ENCODE measurements at places on chromosomes 2 and 18.

GRCh38 chr18:48639772-48640432, 101.1 kb downstream of the CTIF start:
- no peak for DNase-seq

DNA sequence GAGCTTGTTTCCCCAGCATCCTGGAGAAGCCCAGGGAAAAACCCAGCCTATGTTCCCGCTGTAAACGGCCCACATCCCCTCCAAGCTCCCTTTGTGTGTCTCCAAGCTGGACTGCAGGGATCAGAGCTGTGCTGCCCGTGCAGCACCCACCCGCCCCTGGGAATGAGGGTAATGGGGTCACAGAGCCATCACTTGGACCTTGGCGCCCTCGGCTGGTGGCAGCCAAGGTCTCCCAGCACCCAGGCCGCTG, 670 bp upstream of the INPP5D start:
- DNase-seq, result no peak

- DNase-seq, result no peak
These were observed 96.1 kb downstream of the UGGT1 start for GRCh38 chr2:128187032-128187654.

- no peak for DNase-seq
These were observed 9.3 kb upstream of the MGAT5 start for GRCh38 chr2:134244587-134244986.

GRCh38 chr2:240469239-240469636, 33.8 kb downstream of the GPC1 start:
- peak; percentile 63 for DNase-seq

- no peak for DNase-seq
These were observed 164.9 kb downstream of the GFPT1 start for GRCh38 chr2:69221960-69222751.

DNA sequence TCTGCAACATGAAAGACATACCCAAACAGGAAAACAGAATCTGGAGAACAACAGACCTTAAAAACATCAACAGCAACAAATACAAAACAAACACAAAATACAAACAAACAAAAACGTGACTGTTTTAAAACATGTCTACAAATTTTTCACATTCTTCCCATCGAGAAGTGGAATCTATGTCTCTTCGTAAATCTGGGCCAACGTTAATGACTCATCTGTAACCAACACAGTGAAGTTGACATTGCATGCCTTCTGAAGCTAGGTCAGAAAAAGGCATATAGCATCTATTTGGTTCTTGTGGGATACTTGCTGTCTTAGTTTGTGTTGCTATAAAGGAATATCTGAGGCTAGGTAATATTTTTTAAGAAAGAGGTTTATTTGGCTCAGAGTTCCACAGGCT, 269.0 kb upstream of the FBXO11 start:
- no peak for DNase-seq

DNA sequence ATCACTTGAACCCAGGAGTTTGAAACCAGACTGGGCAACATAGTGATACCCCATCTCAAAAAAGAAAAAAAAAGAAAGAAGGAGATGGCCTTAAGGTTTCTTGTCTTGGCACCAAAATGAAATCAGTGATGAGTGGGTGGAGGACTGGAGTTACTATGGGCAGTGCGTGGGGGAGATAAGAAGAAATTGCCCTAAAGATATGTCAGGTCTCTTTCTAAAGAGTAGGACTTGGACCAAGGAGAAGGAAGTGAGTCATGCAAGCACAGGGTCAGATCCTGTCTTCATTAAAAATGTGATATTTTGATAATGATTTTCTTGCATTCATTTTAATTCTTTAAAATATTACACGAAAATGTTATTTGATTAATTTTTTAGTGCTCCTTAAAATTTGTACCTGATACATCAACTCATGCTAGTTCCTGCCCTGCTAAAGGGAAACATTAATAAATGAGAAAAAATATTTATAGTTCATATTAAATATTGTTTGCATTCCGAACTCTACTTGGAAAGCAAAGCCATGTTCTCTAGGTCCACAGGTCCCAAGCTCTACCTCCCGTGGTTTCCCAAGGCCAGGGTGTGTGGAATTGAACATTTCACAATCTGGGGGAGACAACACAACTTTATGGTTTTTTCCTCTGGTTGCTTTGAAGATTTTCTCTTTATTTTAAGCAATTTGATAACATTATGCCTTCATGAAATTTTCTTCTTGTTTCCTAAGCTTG, 62.6 kb upstream of the CTLA4 start:
- no peak for DNase-seq

- DNase-seq, result no peak
These were observed 36.3 kb downstream of the EIPR1 start for GRCh38 chr2:3341336-3341735.

- no peak for DNase-seq
These were observed 116.5 kb upstream of the LYPD6 start for GRCh38 chr2:149213764-149214493.

DNA sequence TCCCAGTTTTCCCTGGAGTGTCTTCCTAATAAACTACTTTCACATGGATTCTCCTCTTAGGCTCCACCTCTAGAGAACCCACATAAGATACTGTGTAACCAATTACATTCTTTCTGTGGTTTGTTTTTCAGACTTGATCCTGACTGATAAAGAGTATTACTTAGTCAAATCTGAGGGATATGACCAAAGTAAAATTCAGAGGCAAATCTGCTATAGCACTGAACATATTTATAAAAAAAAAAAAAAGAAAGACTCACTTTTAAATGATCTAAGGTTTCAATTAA, 13.9 kb downstream of the CKAP2L start:
- DNase-seq, result no peak

GRCh38 chr2:20612925-20613916, 37.7 kb downstream of the HS1BP3 start:
- DNase-seq, result no peak

GRCh38 chr2:85711578-85712060, 17.5 kb downstream of the GNLY start:
- DNase-seq, result no peak

DNA sequence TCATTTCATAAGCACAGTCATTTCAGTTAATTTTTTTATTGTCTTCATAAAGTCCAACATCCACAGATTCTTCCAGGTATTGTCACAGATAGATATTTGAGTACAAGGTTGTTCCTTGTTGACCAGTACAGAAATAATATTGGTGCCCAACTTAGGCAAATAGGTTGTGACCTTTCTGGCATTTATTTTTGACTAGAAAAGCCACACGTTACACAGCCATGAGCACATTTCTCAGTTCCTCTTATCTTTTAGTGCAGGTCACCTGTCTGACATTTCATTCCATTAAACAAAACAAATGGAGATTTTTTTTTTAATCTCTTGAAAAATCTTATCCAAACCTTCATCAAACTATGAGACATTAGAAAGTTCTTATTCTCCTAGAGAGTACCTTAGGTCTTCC, 428.8 kb downstream of the ZNF521 start:
- no peak for DNase-seq

- DNase-seq, result no peak
These were observed 217.8 kb upstream of the NXPH2 start for GRCh38 chr2:138997856-138998517.

GRCh38 chr2:26637811-26638310, 3.3 kb downstream of the CIB4 start:
- no peak for DNase-seq

DNA sequence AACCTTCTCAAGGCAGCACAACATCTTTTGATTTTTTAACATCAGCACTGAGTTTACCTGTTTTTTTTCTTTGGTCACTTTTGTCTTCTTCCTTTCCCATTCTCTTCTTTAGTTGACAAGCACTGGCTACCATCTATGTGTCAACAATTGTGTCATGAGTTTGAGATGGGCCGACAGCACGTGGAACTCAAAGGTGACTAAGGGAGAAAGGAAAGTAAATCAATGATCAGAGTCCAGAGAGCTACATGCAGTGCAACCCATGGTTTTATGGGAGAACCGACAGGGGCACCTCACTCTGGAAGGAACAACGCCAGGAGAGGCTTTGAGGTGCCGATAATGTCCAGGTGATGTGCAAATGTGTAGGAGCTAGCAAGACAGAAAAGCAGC, 755.5 kb downstream of the RNF144A start:
- DNase-seq, result no peak

- no peak for DNase-seq
These were observed 5.8 kb upstream of the PEX13 start for GRCh38 chr2:61011678-61012077.

DNA sequence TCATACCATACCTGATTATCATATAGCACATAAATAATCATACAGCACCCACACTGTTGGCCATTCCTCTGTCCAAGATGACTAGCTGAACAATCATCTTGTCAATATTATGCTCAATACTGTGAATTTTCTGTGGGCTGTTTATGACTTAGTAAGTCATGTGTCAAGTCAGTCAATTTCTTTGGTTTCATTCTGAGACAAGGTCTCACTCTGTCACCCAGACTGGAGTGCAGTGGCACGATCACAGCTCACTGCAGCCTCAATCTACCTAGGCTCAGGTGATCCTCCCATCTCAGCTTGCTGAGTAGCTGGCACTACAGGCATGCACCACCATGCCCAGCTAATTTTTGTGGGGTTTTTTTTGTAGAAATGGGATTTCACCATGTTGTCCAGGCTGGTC, 5.7 kb downstream of the MCM6 start:
- DNase-seq, result no peak

- DNase-seq, result no peak
These were observed 579.0 kb downstream of the PLCL1 start for GRCh38 chr2:198383392-198383791.

DNA sequence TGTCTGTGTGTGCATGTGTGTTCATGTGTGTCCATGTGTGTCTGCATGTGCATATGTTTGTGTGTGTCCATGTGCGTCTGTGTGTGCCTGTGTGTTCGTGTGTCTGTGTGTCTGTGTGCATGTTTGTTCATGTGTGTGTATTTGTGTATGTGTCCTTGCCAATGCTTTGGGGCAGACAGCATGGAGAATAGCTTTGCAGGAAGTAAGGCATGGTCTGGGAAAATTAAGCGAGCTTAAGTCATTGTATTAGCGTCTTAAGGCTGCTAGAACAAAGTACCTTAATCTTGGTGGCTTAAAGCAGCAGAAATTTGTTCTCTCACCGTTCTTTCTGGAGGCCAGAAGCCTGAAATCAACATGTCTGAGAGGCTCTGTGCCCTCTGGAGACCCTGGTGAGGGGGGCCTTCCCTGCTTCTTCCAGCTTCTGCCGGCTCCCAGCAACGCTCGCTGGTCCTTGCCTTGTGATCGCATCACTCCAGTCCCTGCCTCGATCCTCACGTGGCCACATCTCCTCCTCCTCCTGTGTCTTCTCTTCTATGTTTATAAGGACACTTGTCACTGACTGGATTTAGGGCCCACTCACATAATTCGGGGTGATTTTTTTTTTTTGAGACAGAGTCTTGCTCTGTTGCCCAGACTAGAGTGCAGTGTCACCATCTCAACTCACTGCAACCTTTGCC, 3.8 kb downstream of the NEU2 start:
- no peak for DNase-seq

DNA sequence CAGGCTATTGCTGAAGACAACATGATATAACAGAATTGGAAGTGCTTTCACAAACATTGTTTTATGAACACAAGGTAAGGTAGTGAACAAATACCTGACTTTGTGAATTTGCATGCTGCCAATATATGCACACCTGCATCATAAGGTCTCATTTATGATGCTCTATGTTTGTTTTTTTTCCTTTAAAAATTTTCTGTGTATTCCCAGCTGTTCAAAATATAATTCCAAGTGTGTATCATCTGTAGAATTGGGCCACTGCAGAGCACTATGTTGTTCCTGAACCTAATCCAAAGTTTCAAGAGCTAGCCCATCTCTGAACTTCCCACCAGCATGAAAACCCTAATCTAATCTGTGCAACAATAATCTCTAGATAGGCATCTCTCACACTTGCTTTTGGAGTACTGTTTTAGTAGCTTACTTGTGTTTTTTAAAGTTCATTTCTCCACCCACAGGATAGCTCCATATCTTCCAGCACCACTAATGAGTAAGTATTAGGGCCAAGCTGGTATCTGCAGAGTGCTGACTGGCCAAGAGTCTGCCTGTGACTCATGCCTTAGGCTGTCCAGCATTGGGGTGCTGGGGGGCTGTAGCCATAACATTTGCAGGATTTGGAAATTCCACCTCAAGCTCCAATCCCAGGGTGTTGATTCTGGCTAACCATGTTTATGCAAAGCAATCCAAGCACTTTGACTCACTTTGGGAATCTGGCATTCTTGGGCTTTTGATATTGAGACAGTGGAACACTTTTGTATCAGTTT, 208.2 kb upstream of the REV1 start:
- no peak for DNase-seq

GRCh38 chr2:227395556-227395955, 7.8 kb upstream of the SCYGR1 start:
- DNase-seq, result no peak

DNA sequence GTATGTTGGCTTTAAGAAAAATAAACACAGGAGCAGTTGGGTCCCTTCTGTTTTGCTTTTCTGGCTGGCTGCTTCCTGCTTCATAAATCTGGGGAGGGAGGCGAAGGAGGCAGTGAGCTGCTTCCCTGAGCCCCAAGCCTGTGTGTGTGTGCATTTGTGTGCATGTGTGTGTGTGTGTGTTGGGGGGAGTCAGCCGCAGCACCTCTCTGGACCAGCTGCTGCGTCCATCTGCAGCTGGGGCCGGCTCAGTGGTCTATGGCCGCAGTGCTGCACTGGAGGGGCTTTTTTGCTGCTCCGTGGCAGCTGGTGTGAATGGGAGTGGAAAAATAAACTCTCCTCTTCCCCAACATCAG, 192.3 kb downstream of the RNF144A start:
- no peak for DNase-seq

- DNase-seq, result no peak
These were observed 64.8 kb upstream of the GALNT5 start for GRCh38 chr2:157192445-157193423.

GRCh38 chr2:223952280-223952968, 4.8 kb upstream of the MRPL44 start:
- DNase-seq, result no peak

DNA sequence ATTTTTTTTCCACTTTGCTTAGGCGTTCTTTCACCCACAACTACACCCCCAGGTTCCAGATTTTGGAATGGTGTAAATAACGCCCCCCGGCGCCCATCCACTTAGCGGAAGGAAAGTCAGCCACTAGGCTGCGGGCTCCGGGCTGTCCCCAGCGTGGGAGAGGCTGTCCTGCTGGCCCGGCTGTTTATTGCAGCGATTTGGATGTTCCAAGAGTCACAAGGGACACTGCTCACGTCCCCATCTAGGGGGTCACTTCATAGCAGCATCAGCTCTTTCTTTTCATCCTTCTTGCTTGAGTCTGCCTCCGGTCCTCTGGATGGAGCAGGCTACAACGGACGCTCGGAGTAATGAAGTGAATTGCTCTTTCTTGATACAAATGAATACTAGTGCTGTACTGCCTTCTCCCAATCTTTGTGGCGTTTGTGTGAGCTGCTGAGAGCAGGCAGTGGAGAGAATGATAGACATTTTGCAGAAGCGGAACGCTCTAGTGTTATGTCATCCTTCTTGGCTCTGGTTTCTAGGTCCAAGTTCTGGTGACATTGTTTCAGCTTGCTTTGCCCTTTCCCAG, 50.7 kb upstream of the PAIP2B start:
- DNase-seq, result no peak
